ENCODE measurements at places on chromosomes 2 and 18.

- no peak for DNase-seq
Observed at GRCh38 chr2:183474912-183475695, 350.9 kb downstream of the NUP35 start.

GRCh38 chr2:28950941-28951630 is 30.0 kb upstream of the TOGARAM2 start:
- DNase-seq, result no peak

DNA sequence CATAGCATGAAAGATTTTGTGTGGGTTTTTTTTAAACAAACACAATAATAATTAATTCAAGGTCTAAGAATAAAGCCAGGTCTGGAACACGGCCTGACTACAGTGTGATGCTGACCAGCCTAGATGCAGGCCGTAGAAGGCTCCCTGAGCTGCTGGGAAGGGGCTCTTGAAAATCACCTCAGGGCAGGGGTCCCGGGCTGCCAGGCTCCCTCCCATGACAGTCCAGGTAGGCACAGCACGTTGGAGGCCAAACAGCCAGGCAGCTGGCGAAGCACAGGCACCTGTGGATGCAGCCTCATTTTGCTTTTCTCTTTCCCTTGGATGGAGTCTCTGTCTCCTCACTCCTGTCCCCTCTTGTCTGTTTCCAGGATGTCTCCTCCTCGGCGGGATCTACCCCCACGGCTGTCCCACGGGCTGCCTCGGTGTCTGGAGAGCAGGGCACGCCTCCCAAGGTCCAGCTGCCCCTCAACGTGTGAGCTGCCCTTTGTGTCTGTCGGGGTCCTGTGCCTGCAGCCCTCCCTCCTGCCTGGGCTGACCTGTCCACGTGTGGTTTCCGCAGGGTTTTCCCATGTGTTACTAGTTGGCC is 194.5 kb downstream of the SEPTIN10 start:
- DNase-seq, result no peak

GRCh38 chr2:129806990-129807389 is 172.5 kb upstream of the RAB6C start:
- DNase-seq, result no peak

GRCh38 chr2:19272039-19272438 is 86.4 kb downstream of the OSR1 start:
- DNase-seq, result no peak

DNA sequence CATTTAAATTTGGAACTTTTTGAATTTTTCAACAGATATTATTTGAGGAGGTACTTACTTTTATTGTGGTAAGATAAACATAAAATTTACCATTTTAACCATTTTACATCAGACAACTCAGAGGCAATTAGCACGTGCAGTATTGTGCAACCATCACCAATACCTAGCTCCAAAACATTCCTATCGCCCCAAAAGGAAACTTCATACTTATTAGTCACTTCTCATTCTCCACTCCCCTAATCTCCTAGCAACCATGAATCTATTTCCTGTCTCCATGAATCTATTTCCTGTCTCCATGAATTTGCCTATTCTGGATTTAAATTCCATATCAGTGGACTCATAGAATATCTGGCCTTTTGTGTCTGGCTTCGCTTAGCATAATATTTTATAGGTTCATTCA is 69.9 kb upstream of the FAM136A start:
- no peak for DNase-seq

- no peak for DNase-seq
Observed at GRCh38 chr2:174477759-174478158, 9.1 kb downstream of the GPR155 start.

GRCh38 chr18:38940863-38941531 is 1375.4 kb upstream of the CELF4 start:
- DNase-seq, result no peak

DNA sequence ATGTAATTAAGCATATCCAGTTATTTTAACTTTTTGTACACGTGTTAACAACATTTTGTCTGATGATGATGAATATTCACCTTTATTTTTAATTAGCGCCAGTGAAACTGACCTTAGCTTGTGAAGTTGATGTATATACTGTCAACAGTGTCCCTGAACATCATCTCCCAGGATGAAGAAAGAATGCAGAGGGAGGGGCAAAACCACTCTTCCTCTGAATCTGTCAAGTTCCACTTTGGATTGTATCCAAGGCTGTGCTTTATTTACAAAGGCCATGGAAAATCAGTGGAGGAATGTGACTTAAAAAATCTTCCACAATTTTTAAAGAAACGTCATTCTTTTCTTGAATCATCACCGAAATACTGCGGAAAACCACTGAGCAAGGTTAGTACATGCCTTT is 4.5 kb upstream of the RMDN2 start:
- DNase-seq, result no peak
